Ovary (tissue), 10 donors: ENCODE measurements at places on chromosomes 6 and 20. TPM values are rescaled to one million over a fixed set of nuclear protein-coding genes. Genes with fewer than 3 reads are reported as not detected.
A peak's percentile ranks its signal among the peaks of the same experiment; 100 is the strongest.

The C6orf58 gene
- total RNA-seq = 0.74 TPM

The ADAM33 gene
- total RNA-seq = 68.1 TPM

The ME1 gene
- 14.5 TPM for total RNA-seq

The PRPH2 gene
- 6.8 TPM for total RNA-seq

- DNase-seq = no peak
- H3K27me3 ChIP-seq = no peaks in the 10 kb centered on the region
- no peaks in the 10 kb centered on the region for H3K36me3 ChIP-seq
- H3K4me3 ChIP-seq = no peak overlapping the region
- H3K4me1 ChIP-seq = no peaks in the 10 kb centered on the region
- H3K27ac ChIP-seq = no peak overlapping the region
These were observed 164.6 kb downstream of the ZNF217 start for GRCh38 chr20:53428996-53429395.

- DNase-seq = no peak
- H3K27ac ChIP-seq = no peak overlapping the region
- no peaks in the 10 kb centered on the region for H3K36me3 ChIP-seq
- no peaks in the 10 kb centered on the region for H3K27me3 ChIP-seq
- H3K4me3 ChIP-seq = no peak overlapping the region
- no peaks in the 10 kb centered on the region for H3K4me1 ChIP-seq
These were observed 33.8 kb downstream of the TOX2 start for GRCh38 chr20:43948455-43948854.

GRCh38 chr6:12806796-12807195, 90.2 kb downstream of the PHACTR1 start:
- no peaks in the 10 kb centered on the region for H3K4me1 ChIP-seq
- no peak overlapping the region for H3K4me3 ChIP-seq
- no peaks in the 10 kb centered on the region for H3K27me3 ChIP-seq
- DNase-seq = no peak
- no peak overlapping the region for H3K27ac ChIP-seq

GRCh38 chr6:142266060-142266459, 35.7 kb upstream of the ADGRG6 start:
- H3K4me1 ChIP-seq = no peaks in the 10 kb centered on the region
- H3K4me3 ChIP-seq = no peak overlapping the region
- H3K27me3 ChIP-seq = no peaks in the 10 kb centered on the region
- H3K27ac ChIP-seq = no peak overlapping the region
- no peaks in the 10 kb centered on the region for H3K36me3 ChIP-seq
- no peak for DNase-seq

DNA sequence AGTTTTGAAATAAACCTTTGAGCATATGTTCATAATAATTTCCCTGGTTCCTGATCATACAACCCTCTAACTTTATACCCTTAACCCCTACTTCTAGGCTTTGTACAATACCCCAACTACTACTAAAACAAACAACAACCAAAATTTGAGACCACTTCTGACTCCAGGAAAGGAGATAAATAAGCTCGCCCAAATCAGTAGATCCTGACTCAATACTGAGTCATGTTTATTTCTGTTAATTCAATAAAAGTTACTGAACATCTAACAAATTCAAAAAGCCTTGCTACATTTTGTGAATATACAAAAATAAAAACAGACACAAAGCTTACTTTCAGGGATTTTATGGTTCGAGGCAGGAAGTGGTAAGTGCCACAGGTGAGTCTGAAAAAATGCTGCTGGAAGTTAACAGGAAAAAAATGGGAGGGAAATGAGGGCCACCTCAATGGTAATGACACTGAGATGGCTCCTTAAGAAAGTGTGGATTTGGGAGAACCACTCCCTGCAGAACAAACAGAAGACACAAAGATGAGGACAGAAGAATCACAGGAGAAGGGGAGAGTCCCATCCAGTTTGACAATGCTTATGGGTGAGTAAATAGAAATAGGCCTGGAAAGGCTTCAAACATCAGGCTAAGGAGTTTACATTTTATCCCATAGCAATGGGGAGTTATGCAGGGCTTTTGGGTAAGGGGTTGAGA, 63.4 kb downstream of the DST start:
- H3K27ac ChIP-seq = no peak overlapping the region
- H3K36me3 ChIP-seq = no peaks in the 10 kb centered on the region
- no peaks in the 10 kb centered on the region for H3K27me3 ChIP-seq
- no peak overlapping the region for H3K4me3 ChIP-seq
- DNase-seq = no peak
- peaks cover 2% of the 10 kb centered on the region for H3K4me1 ChIP-seq

GRCh38 chr6:72724545-72724944, 102.7 kb downstream of the KCNQ5 start:
- DNase-seq = no peak
- H3K27me3 ChIP-seq = no peaks in the 10 kb centered on the region
- no peaks in the 10 kb centered on the region for H3K4me1 ChIP-seq
- H3K4me3 ChIP-seq = no peak overlapping the region
- no peak overlapping the region for H3K27ac ChIP-seq

- no peaks in the 10 kb centered on the region for H3K4me1 ChIP-seq
- H3K27me3 ChIP-seq = no peaks in the 10 kb centered on the region
- no peaks in the 10 kb centered on the region for H3K36me3 ChIP-seq
- H3K4me3 ChIP-seq = no peak overlapping the region
- H3K27ac ChIP-seq = no peak overlapping the region
These were observed 15.3 kb downstream of the TCFL5 start for GRCh38 chr20:62846166-62846890.

DNA sequence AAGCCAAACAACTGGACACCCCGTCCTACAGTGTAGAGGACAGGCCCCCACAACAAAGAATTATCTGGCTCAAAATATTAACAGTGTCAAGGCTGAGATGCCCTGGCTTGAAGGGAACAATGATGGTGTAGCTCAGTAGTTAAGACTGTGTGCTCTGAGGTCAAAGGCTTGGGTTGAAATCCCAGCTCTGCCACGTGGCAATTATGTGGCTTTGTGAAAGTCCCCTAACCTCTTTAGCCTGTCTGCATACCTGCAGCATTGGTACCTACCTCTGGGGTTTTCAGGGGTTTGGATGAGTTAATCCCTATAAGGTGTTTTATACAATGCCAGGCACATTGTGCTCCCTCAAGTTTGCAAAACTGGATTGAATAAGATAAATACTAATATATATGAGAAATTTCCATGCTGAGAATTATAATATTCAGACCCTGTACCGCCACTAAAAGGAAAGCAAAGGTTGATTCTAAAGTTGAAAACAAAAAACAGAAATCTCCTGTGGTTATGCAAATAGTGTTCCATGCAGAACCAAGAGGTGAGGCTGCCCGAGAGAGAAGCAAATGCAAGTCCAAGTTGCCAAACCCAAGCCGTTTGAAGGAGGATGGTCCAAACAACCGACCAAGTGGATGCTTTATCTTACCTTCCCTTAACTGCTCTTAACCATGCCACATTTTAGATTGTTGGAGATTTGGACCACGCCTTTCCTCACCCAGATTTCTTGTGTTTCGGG, 199.8 kb downstream of the NFATC2 start:
- peaks cover 13% of the 10 kb centered on the region for H3K4me1 ChIP-seq
- H3K27ac ChIP-seq = no peak overlapping the region
- no peaks in the 10 kb centered on the region for H3K27me3 ChIP-seq
- DNase-seq = no peak
- H3K4me3 ChIP-seq = no peak overlapping the region
- no peaks in the 10 kb centered on the region for H3K36me3 ChIP-seq

GRCh38 chr6:74451953-74452352, 753.9 kb downstream of the COL12A1 start:
- no peak overlapping the region for H3K4me3 ChIP-seq
- H3K27me3 ChIP-seq = no peaks in the 10 kb centered on the region
- DNase-seq = no peak

DNA sequence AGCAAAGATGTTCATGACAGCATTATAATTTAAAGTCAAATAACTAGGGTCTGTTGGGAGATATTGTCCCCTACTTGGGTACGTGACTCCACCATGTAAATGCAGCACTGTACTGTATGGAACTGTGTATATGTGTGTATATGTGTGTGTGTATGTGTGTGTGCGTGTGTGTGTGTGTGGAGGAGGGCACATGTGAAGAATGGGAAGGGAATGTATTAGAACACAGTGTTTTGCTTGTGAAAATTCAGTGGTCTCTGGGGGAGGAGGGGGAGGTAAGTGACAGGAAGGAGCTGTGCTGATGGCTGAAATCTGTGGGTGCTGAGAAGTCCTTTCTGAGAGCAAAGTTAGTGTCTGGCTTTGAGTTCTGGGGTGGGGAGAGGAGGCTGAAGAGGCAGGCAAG, 23.9 kb upstream of the VEGFA start:
- no peaks in the 10 kb centered on the region for H3K36me3 ChIP-seq
- no peak overlapping the region for H3K4me3 ChIP-seq
- H3K4me1 ChIP-seq = no peaks in the 10 kb centered on the region
- DNase-seq = no peak
- H3K27me3 ChIP-seq = no peaks in the 10 kb centered on the region

DNA sequence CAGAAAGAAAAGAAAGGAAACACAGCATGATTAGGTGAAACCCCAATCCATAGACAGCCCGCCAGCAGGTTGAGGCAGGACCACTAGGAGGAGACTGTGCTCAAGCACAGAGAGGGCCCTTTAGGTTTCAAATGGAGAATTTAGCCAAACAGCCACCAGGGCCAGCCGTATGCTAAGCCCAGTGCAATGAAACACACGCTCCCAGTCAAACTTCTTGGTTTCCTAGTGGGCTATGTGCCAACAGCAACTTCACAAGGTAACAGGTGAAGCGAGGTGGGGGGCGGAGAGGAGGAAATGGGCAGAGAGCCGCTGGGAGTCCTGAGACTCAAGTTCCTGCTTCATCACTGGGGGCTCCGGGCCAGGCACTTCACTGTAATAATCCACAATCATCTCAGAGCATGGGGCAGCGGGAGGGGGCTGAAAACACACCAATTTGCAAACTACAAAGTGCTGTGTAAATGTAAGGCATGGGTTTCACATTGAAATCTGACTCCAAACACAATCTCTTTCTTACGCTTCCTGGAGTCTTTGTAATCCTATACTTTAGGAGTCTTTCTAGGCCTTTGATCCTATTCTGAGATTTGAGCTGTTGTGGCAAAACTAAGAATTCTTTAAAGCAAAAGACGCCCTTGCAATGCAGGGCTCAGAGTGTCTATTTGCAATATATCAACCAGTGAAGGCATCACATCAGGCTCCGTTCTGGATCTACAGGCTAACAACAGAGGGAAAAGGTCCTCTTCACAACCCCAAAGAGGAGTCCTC, 117.3 kb downstream of the OPRM1 start:
- no peaks in the 10 kb centered on the region for H3K36me3 ChIP-seq
- peak overlapping the region; percentile 54 for H3K27ac ChIP-seq
- DNase-seq = no peak
- no peaks in the 10 kb centered on the region for H3K27me3 ChIP-seq
- peaks cover 1% of the 10 kb centered on the region for H3K4me1 ChIP-seq

DNA sequence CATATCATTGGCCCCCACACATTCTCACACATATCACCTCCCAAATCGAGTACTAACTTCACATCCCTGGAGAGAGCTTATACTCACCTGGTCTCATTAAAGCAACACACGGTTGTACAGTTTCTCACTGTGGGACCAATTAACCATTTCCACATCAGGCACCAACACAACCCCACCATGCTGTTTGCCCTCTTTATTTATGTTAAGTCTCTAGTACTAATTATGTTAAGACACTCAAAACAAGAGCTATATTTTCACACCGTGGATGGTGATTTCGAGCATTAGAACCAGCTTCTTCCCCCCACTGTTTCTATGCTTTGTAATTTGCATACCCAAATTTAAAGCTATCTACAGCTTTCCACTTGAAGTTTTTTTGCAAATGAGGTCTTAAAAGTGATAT, 6.3 kb downstream of the SCML4 start:
- no peak overlapping the region for H3K4me3 ChIP-seq
- peaks cover 5% of the 10 kb centered on the region for H3K4me1 ChIP-seq
- DNase-seq = no peak
- no peak overlapping the region for H3K27ac ChIP-seq
- H3K27me3 ChIP-seq = no peaks in the 10 kb centered on the region

- no peak overlapping the region for H3K27ac ChIP-seq
- no peak overlapping the region for H3K4me3 ChIP-seq
- no peaks in the 10 kb centered on the region for H3K36me3 ChIP-seq
- DNase-seq = no peak
- no peaks in the 10 kb centered on the region for H3K4me1 ChIP-seq
These were observed 268.2 kb downstream of the TENT5A start for GRCh38 chr6:81484251-81484650.

DNA sequence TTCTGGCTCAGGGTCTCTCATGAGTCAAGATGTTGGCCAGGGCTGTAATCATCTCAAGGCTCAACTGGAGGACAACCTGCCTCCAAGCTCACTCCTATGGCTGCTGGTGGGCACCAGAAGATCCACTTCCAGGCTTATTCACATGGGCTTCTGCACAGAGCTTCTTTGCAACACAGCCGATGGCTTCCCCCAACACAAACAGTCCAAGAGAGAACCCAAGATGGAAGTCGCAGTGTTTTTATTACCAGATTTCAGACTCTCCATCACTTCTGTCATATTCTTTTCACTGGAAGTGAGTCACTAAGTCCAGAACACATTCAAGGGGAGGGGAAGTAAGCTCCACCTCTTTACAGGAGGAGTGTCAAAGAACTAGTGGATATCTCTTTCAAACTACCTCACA, 75.5 kb downstream of the CD164 start:
- H3K4me3 ChIP-seq = no peak overlapping the region
- H3K27ac ChIP-seq = no peak overlapping the region

DNA sequence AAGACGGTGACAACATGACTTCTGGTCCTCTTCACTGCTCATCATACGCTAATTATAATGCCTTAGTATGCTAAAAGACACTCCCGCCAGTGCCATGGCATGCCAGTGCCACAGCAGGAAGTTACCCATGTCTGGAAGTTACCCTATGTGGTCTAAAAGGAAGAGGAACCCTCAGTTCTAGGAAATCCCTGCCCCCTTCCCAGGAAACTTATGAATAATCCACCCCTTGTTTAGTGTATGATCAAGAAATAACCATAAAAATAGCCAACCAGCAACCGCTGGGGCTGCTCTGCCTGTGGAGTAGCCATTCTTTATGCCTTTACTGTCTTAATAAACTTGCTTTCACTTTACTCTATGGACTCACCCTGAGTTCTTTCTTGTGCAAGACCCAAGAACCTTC, 15.8 kb upstream of the SERPINB9 start:
- H3K27ac ChIP-seq = no peak overlapping the region
- DNase-seq = no peak
- H3K27me3 ChIP-seq = no peaks in the 10 kb centered on the region
- no peaks in the 10 kb centered on the region for H3K4me1 ChIP-seq
- H3K36me3 ChIP-seq = no peaks in the 10 kb centered on the region

DNA sequence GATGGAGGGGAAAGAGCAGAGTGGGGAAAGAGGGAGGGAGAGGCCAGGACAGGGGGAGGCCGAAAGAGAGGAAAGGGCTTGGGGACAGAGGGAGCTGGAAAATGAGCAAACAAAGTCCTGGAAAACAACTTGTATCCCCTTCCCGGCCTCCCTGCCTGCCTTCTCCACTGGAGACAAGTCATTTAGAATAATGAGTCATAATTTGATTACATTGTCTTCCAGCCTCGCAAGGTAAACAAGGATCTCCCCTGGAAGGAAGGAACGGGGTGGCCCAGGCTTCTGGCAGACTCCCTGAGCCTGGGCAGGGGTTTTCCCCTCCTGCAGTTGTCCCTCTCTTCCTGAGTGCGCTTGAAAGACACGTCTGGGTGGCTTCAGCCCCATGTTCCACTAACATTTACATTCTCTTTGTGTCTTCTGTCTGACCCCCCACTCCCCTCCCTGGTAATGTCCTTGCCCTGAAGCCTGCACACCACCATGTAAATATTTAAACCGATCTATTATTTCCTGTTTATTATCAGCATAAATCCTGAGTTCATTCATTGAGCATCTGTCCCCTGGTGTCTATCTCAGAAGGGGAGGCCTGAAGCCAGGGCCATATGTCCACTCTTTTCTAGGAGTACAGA, 12.1 kb upstream of the MRPS18A start:
- no peak overlapping the region for H3K27ac ChIP-seq
- H3K36me3 ChIP-seq = no peaks in the 10 kb centered on the region
- DNase-seq = no peak
